Mesendoderm (in vitro differentiated cells): ENCODE measurements at places on chromosomes 5 and 9.

DNA sequence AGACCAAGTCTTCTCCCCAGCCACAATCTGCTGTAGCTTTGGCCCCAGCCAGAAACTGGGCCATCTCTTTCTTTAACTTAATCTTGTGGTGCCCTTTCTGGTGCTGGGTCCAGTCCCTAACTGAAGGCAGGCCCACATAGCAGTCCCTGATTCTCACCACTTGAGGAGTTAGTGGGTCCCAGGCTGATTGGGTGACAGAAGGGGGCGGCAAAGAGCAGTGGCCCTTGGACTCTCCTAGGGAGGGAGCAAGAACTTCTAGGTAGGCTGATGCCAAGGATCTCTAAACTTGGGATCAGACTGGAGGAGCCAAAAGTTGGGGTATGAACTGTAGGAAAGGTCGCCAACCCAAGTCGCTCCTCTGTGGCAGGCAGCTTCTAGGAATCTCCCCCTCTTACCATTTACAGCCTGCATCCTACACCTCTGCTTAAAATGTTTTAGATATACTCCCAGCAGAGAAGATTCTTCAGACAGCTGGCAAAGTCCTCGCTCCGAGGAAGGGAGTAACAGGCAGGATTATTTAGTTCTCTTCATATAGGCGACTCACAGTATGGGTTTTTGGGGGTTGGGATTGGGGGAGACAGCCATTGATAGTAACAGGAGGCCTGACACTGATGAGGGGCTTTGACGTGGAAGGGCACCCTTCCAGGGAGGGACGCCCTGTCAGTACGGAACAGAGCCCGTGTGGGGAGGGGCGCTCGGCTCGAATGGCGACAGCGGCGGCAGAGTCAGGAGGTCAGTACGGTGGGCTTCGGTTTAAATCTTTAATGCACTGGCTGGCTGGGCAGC is 2.0 kb upstream of the CCL27 start:
- DNase-seq: peak; percentile 96

GRCh38 chr9:96391021-96391765 is 7.7 kb upstream of the SLC35D2 start:
- DNase-seq: no peak

GRCh38 chr9:24881361-24881760 is 335.7 kb upstream of the IZUMO3 start:
- DNase-seq: no peak

GRCh38 chr9:95512709-95513095 is 4.1 kb downstream of the PTCH1 start:
- no peak for DNase-seq

DNA sequence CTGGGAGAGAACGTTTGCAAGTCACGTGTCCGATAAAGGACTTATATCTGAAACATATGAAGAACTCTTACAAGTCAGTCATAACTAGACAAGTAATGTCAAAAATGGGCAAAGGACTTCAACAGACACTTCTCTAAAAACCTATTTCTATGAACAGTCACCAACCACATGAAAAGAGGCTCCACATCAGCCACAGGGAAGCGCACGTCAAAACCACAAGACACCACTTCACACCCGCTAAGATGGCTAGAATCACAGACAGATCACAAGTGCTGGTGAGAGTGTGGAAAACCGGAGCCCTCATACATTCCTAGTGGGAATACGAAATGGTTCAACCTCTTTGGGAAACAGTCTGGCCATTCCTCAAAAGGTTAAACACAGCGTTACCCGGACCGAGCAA is 11.5 kb upstream of the CARD9 start:
- DNase-seq: no peak
